ENCODE measurements at places on chromosomes 2 and 18.

DNA sequence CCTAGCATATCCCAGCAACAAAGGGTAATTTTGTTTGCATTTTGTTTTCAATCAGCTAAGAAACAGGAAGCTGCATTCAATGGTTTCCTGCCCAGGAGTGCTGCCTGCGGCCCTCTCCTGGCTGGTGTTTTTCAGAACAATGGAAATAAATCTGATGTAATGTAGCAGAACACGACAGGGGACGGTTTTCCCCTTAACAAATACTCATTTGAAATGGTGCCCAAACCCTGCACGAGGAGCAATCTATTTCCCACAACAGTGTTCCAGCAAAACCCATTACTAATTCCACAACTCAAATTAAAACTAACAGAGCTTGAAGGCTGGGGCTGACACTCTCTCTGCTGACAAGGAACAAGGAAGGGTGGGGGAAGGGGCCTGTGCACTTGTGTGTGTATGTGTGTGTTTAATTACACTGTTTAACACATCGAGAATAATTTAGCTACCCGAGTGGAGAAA, 8.7 kb downstream of the CAPN13 start:
- no peak for DNase-seq

DNA sequence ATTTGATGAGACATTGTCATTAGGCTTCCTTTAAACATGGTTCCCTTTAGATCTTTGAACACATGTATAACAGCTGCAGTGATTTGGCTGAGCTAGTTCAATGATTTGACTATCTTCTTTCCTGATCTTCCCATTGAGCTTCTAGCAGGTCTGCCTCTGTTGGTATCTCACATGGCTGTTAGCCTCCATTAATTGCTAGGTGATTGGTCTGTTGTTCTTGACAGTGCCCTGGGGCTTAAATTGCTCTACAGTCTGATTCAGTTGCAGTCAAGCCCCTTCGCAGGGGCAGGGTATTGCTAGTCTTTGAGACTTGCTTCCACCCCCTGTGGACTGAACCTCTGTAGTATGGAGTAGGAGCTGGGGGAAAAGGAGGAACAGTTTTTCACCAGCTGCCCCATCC, 24.1 kb downstream of the SKA1 start:
- no peak for DNase-seq

DNA sequence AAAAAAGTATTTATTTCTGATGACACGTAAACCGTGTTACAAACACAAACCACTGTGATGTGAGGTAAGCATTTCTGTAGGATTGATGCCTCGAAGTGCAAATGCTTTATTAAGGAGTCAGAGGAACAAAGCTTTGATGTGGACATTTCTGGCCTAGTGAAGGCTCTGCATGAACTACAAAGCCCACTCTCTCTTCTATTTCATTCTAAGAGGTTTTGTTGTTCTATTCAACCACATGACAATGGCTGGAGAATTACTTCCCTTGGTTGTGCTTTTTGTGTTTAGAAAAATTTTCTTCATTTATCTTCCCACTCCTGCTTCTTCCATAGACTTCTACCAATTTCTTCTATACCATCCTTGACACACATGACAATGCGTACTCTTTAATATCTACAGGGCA, 125.7 kb upstream of the CCDC195 start:
- no peak for DNase-seq

DNA sequence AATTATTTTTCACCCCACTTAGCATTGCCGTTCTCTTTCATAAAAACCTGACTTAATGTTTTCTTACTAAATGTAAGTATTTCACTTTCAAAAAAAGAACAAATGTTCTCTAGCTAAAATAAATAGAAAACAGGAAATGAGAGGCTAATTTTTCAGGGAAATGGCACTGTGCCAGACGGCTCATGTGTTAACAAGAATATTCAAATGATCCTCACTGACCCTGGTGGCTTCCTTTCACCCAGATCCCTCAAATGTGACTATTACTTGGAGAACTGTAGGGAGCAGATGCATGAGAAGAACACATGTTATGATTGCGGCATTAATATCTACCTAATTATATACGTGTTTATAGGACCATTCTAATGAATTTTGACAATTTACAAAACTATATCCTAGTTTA, 827.7 kb downstream of the SOCS6 start:
- no peak for DNase-seq

Measured in NCI-H1105 (cell line).